ENCODE measurements at places on chromosomes 12 and 14.

- no peak for DNase-seq
These were observed 14.8 kb upstream of the C12orf75 start for GRCh38 chr12:105315726-105316125.

- no peak for DNase-seq
These were observed 18.5 kb downstream of the BHLHE41 start for GRCh38 chr12:26106347-26106746.

GRCh38 chr12:110508071-110508586 is 6.0 kb downstream of the RAD9B start:
- DNase-seq, result no peak

GRCh38 chr14:92398888-92399636 is 76.1 kb downstream of the SLC24A4 start:
- DNase-seq, result no peak

DNA sequence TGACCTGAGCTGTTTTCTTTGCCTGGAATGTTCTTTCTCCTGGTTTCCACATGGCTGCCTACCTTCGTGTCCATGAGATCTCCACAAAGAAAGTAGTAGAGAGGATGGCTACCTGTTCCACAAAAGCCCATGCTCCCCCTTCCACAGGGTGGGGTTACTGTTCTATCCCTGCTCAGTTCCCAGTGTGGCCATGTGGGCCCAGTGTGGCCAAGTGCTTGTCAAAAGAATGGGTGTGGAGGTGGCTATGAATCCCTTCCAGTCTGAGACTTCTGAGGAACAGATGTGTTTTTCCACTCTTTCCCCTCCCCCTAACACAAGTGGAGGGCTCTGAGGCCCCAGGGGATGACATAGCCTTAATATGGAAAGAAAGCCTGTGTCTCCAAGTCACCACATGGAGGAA is 26.2 kb upstream of the HSP90B1 start:
- DNase-seq, result no peak

GRCh38 chr14:90632871-90633270 is 183.4 kb downstream of the TTC7B start:
- no peak for DNase-seq

GRCh38 chr12:46369095-46369473 is 3.5 kb downstream of the SLC38A2 start:
- DNase-seq, result no peak

DNA sequence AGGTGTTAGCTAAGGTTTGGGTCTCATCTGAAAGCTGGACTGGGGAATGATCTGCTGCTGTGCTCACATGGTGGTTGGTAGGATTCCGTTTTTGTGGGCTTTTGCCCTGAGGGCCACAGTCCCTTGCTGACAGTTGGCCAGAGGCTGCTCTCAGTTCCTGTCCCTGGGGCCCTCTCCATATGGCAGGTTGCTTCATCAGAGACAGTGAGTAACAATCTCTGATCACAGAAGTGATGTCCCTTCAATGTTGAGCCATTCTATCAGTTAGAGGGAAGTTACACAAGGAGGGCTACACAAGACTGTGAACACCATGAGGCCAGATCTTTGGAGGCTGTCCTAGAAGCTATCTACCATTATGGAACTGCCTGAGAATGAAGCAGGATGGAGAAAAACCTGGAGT is 137.2 kb downstream of the AACS start:
- no peak for DNase-seq

DNA sequence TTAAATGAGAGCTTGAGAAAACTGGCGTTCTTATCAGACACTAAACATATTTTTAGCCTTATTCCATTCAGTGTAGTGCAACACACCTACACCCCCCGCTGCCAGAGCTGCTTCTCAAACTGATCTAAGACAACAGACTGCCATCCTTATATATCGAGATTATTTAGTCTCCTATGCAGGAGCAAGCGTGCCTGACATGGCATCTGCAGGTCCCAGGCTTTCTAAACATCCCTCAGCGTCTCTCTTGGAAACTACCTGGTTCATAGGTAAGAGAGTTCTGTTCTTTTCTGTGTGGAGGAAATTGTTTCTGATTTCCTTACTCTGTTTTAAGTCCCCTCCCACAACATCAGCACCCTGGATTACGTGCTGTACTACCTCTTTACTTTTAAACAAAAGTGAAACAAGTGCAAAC is 117.1 kb upstream of the PTPRB start:
- DNase-seq, result no peak

GRCh38 chr12:48779869-48780268 is 9.0 kb downstream of the ADCY6 start:
- no peak for DNase-seq

DNA sequence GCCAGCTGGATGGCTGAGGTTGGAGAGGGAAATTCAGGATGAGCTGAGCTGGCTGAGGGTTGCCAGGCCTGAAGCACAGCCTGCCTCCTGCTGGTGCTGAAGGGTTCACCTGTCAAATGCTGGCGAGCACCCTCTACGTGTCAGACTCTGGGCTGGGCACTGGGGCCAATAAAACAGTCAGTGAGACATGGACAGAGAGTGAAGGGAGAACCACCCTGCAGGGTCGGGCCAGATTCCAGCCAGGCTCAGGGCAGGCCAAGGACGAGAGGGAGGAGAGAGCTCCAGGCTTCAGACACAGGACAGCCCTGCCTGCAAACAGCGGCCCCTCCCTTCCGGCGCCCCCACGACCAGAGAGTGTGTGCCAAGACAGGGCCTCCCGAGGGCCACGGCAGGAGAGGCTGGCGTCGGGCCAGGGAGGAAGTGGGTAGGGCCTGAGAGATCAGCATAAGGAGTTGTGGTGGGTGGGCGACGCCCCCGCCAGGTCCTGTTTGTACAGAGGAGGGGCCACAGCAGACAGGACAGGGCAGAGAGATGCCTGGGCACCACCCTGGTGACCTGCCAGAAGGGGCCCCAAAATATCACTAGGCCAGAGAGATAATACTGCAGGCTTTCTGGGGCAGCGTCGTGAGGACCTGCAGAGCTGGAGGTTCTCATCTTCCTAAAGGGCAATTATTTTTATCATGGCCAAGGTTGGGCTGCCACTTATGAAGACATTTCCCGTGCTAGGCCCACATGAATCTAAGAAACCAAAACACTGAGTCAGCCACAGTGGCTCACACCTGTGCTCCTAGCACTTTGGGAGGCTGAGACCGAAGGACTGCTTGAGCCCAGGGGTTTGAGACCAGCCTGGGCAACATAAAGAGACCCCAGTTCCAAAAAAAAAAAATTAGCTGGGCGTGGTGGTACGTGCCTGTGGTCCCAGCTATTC is 73.1 kb upstream of the GPR68 start:
- peak; percentile 50 for DNase-seq

- DNase-seq, result no peak
These were observed 43.1 kb upstream of the MMP17 start for GRCh38 chr12:131784909-131785762.

- DNase-seq, result no peak
These were observed 19.2 kb upstream of the ZNF740 start for GRCh38 chr12:53161119-53161911.
